ENCODE measurements at places on chromosomes 1 and 21.

DNA sequence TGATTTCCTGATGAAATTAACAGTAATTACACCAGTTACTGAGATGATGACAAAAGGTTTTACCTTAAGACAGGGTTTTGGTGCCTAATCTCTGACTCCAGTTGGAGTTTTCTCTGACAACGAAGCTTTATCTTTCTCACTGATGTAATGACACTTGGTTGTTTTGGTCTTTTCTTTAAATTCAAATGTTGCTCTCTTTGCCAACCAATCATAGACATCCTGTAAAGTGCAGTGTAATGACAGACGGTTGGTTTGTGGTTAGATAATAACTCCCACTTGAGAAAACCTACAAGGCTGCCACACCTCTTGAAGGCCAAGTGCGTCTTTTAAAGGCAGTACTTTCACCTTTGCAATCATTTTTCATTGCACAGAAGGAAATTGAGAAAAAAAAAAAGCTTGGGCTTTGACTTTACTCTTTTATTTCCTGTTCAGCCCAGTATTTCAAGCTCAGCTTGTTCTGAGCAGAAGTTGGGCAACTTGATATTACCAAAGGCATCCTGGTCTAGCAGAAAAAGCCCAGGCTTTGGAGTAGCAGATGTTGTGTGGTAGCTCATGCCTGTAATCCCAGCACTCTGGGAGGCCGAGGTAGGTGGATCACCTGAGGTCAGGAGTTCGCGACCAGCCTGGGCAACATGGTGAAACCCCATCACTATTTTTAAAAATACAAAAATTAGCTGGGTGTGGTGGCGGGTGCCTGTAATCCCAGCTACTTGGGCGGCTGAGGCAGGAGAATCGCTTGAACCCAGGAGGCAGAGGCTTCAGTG is 14.9 kb downstream of the PDIK1L start:
- DNase-seq = peak; percentile 95

DNA sequence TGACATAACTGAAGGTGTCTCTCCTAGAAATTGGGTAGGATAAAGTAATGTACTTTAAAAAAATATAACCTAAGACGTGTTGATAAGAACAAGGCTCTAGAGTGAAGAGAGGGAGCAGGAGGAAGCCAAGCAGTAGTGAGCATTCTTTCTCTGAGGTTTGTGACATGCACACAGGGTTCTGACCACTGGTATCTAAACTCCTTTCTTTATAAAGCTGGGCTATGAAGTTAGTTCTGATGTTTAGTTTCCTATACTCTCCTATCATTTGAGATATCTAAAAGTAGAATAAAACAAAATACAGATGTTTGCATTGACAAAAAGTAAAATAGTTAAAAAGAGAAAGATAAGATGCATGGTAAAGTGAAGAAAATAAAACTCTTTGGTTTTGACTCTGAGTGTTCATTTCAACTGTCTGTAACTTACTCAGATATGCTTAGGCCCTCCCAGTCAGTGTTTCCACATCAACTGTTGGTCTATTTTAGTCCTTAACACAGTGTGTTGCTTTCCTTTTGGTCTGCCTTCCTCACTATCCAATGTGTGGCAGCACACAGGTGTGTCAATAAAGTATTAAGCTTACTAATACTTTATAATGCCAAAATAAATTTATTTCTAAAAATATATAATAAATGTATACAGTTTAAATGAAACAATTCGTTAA is 543.5 kb downstream of the PTPRC start:
- no peak for DNase-seq

GRCh38 chr1:32246888-32247273 is at the start of gene FAM167B:
Gene FAM167B (plus strand): TSS chr1:32247222. CDS start chr1:32247422, 200 bp downstream.
- DNase-seq = no peak

GRCh38 chr1:211527888-211528287 is 35.9 kb upstream of the RD3 start:
- DNase-seq = no peak

GRCh38 chr1:213979751-213980586 is 7.8 kb upstream of the PROX1 start:
- no peak for DNase-seq

DNA sequence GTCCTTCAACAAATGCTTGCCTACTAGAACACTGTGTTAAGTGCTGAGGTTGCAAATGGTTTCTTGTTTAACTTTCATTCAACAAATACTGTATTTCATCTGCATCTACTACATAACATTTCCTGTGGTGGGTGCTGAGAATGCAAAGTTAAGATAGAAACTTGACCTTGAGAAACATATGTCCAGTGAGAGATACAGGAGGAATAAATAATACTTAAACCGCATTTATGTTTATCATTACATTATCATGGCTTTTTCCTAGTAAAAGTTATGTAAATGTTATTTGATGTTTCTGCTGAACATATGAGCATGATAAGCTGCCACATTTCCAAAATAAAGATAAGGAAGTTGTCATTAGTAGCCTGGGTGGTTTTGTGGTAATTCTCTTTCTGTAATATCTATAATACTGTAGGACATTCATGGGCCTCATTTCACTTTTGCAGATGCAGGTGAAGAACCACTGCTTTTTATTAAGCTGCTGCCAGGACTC is 590.4 kb downstream of the PLPP3 start:
- DNase-seq = no peak

GRCh38 chr1:12167493-12168429 is 970 bp downstream of the TNFRSF1B start:
- DNase-seq = no peak

DNA sequence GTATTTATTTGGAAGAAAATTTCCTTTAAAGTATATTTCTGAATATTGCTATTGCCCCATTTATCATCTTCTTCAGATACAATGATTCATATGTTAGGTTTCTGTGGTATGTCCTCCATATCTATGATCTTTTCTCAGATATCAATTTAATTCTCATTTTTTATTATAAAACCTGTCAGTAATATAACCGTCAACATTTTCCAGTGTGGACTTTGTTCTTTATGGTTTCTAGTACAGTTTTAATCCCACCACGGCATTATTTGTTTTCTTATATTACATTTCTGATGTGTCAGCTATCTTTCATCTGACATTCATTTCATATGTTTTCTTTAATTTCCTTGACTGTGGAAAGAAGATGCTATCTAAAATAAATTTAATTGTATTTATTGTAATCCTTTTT is 97.9 kb downstream of the PLPPR5 start:
- no peak for DNase-seq

DNA sequence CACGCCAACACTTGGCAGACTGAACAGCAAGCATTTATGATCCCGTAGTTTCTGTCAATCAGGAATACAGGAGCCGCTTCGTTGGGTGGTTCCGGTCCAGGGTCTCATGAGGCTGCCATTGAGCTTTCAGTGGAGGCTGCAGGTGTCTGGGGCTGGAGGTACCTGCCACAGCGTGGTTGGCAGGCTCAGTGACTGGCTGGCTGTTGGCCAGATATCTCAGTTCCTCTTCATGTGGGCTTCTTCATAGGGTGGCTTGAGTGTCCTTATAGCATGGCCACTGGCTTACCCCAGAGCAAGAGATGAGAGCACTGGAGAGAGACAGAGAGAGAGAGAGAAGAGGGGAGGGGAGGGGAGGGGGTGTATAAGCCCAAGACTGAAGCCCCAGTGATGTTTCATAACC is 29.3 kb downstream of the PIK3CD start:
- DNase-seq = no peak

GRCh38 chr21:15240848-15241247 is 176.0 kb upstream of the NRIP1 start:
- DNase-seq = no peak

- DNase-seq = no peak
Observed at GRCh38 chr1:5632224-5632623, 360.0 kb downstream of the NPHP4 start.

GRCh38 chr1:110214454-110215404 is 4.6 kb downstream of the KCNC4 start:
- DNase-seq = no peak

DNA sequence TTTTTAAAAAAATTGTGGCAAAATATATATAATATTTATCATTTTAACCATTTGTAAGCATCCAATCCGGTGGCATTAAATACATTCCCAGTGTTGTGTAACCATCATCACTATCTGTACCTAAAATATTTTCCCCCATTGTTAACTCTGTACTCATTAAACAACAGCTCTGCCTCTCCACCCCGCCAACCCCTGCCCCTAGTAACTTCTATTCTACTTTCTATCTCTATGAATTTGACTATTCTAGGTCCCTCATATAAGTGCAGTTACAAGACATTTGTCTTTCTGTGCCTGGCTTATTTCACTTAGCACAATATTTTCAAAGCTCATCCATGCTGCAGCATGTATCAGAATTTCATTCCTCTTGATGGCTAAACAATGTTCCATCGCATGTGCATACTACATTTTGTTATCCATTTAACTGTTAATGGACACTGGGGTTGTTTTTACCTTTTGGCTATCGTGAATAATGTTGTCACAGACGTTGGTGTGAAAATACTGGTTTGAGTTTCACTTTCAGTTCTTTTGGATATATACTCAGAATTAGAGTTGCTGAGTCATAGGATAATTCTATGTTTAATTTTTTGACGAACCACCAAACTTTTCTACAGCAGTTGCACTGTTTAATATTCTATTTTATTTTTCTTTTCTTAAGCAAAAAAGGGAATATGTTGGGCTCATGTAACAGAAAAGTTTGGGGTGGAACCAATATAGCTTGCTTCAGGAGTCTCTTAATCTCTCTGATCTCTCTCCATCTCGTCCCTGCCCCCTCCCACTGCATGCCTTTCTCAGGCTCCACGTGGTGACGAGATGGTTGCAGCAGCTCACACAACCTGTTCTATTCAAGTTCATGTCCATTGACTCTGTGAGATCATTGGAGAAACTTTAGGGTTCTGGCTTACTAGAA is 25.2 kb upstream of the RCAN1 start:
- DNase-seq = no peak

DNA sequence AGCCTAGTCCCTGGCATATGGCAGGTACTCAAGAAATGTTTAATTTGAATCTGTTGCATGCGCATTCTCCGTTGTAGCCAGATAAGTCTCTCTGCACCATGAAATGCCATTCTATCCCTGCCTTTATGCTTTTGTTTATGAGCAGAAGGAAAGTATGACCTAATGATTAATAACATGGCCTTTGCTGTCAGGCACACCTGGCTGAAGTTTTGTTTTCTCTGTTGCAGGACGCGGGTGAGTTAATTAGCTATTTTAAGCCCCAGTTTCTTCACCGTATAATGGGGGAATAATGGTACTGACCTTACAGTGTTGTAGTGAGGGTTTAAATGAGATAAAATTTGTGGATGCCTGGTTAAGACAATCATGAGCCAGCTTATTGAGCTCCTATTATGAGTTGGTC is 87.7 kb downstream of the ST6GALNAC3 start:
- DNase-seq = no peak

DNA sequence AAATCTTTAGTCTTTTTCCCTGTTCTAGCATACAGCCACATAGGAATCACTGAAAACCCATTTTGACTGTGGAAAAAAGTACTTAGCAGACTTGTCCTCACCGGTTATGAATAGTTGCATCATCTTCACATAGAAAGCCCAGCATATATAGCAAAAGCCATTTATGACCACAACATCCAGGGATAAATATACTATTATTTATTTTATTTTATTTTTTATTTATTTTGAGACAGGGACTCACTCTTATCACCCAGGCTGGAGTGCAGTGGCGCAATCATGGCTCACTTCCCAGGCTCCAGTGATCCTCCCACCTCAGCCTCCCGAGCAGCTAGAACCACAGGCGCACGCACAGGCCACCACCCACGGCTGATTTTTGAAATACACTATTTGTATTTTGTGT is 175.3 kb downstream of the GALNT2 start:
- DNase-seq = no peak

DNA sequence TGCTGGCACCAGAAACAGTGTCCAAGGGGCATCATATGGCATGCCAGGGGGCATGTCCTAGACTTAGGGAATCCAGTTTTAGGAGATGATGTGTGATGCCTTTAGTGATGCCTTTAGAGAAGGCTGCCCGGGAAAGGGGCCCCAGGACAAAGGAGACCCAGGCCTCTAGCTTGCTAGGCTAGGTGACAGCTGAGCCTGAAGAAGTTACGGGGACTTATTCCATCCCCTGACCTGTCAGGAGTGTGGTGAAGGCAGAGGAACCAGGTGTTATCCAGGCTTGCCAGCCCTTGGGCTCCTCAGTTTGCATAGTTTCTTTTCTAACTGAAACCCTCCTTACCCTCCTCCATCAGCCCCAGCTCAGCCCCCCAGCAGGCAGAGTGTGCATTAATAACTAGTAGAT is 269.7 kb upstream of the CSF3R start:
- no peak for DNase-seq

All from NCI-H2107 (cell line).